ENCODE measurements at places on chromosomes 12 and 14. TPM values are rescaled to one million over a fixed set of nuclear protein-coding genes. Genes with fewer than 3 reads are reported as not detected.

Gene GALNT16
- 0.34 TPM for total RNA-seq

Gene SLC6A13
- total RNA-seq: not detected

Gene SERPINA9
- not detected for total RNA-seq

Gene GLIPR1L1
- not detected for total RNA-seq

Gene CCDC184
- not detected for total RNA-seq

Gene USP44
- total RNA-seq: 0.44 TPM

Gene ATP5MC2
- total RNA-seq: 518 TPM

Gene CLEC1B
- total RNA-seq: not detected

Gene PNN
- 16.5 TPM for total RNA-seq

Gene APOF
- total RNA-seq: not detected

Gene MANSC1
- 31.1 TPM for total RNA-seq

Gene ARMH4
- 0.59 TPM for total RNA-seq

Gene PYM1
- 41.1 TPM for total RNA-seq

Gene PROX2
- total RNA-seq: not detected

Gene DAO
- not detected for total RNA-seq

Gene STYK1
- 7.3 TPM for total RNA-seq

Gene SMCO2
- total RNA-seq: not detected

Gene DNAH10
- total RNA-seq: not detected

Gene KRT75
- not detected for total RNA-seq

Gene MMAB
- 58.4 TPM for total RNA-seq

Gene RNU4-1
- total RNA-seq: under 0.01 TPM

Gene NUMB
- 51.2 TPM for total RNA-seq

Gene HSPA2
- 3.6 TPM for total RNA-seq

Gene KRT6C
- not detected for total RNA-seq

Gene CRACR2A
- total RNA-seq: 11.6 TPM

Gene SDSL
- 6.3 TPM for total RNA-seq

Gene TBC1D30
- total RNA-seq: 24.4 TPM

Gene TMEM30B
- 0.20 TPM for total RNA-seq

Gene CCDC38
- total RNA-seq: 0.15 TPM

Gene LRFN5
- total RNA-seq: not detected

Gene SLC16A7
- 6.6 TPM for total RNA-seq

Gene KCNH3
- not detected for total RNA-seq

Gene RNASE7
- total RNA-seq: not detected

Gene SYT10
- total RNA-seq: not detected

Gene DEPDC4
- total RNA-seq: 0.39 TPM

Gene CLEC14A
- 167 TPM for total RNA-seq

Gene AJUBA
- total RNA-seq: 44.1 TPM

Gene SMARCD1
- total RNA-seq: 71.6 TPM

Gene TRMT61A
- 11.0 TPM for total RNA-seq

Gene GIT2
- 29.3 TPM for total RNA-seq

Gene ANKRD52
- 17.7 TPM for total RNA-seq

Gene OASL
- 7.7 TPM for total RNA-seq

Gene METTL3
- 53.6 TPM for total RNA-seq

Gene PIWIL1
- not detected for total RNA-seq

Gene KRT72
- total RNA-seq: not detected

Gene ANAPC5
- 133 TPM for total RNA-seq

Gene KRT5
- not detected for total RNA-seq

Gene ZNF26
- 3.9 TPM for total RNA-seq

Gene ACSS3
- total RNA-seq: not detected

Gene RNFT2
- 2.3 TPM for total RNA-seq
